ENCODE measurements at places on chromosomes 5 and 9.

DNA sequence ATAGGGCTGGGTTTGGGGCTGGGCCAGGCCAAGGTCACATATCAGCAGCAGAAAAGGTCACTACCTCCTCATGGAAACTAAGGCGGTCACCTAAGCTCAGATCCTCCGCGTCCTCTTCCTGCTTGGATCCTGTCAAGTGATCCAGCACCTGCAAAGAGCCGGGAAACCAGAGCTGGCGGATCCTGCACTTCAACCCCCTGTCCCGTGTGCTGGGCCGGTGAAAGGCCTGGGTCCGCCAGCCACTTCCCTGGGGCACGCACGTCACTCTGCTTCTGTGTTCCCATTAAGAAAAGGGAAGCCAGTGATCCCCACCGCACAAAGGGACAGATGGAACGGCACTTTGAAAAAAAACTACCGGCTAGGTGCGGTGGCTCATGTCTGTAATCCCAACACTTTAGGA, 61.3 kb upstream of the STXBP1 start:
- DNase-seq, result no peak

- no peak for DNase-seq
These were observed 52.1 kb upstream of the NFIB start for GRCh38 chr9:14366076-14366475.

GRCh38 chr9:33249087-33249658, 9.2 kb downstream of the SPINK4 start:
- no peak for DNase-seq

DNA sequence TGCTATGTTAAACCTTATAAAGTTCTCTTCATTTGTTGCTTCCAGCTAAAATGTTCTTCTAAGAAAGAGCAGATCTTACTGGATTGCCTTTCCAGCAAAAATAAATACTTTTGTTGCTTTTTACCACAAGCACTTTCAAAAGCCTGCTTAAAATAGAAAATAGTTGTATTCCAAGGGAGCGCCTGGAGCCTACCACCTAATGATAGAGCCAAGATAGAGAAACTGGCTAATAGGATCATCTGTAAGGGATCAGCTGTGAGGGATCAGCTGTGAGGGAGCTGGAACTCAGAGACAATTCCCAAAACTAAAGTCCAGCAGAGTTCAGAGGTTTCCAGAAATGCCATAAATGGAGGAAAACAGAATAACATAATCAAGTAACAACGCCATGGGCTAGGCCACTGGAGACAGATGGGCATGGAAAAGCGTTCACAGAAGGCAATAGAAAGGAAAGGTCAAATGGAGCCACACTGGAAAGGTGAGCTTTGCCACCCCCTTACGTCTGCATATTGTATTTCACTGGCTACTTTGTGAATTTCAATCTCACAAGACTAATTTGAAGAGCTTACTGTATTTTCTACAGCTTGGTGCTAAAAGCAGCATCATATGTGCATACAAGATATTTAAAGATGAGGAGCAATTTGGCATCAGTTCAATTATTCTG, 140.6 kb upstream of the TLE4 start:
- DNase-seq, result no peak

- DNase-seq, result no peak
These were observed 88.0 kb downstream of the ADAMTS2 start for GRCh38 chr5:179257176-179257682.

GRCh38 chr5:149852641-149853330, 91.8 kb downstream of the PDE6A start:
- no peak for DNase-seq

DNA sequence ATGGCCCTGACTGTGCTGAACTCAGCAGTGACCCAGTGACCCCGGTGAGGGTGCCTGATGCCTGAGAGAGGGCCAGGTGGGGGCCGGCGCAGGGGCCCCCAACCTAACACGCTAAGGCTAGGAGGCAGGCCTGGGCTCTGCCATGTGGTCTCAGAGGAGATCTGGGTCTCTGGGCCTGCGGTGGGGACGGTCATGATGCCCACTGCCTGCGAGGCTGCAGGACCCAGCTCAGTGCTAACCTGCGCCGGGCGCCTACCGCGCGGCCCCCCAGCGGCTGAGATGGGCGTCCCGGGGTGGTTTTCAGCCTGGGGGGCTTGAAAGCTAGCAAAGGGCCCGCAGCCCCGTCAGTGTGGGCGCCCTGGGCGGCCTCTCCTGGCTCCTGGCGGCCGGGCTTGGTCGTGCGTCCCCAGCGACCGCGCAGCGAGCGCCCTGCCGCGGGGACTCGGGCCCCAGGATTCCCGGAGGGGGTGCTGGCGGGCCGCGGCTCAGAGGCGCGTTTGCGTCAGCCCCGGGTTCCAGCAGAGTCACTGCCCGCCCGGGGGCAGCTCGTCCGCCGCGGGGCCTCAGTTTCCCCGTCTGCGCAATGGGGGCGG, 2.5 kb downstream of the EGFL7 start:
- DNase-seq, result no peak

DNA sequence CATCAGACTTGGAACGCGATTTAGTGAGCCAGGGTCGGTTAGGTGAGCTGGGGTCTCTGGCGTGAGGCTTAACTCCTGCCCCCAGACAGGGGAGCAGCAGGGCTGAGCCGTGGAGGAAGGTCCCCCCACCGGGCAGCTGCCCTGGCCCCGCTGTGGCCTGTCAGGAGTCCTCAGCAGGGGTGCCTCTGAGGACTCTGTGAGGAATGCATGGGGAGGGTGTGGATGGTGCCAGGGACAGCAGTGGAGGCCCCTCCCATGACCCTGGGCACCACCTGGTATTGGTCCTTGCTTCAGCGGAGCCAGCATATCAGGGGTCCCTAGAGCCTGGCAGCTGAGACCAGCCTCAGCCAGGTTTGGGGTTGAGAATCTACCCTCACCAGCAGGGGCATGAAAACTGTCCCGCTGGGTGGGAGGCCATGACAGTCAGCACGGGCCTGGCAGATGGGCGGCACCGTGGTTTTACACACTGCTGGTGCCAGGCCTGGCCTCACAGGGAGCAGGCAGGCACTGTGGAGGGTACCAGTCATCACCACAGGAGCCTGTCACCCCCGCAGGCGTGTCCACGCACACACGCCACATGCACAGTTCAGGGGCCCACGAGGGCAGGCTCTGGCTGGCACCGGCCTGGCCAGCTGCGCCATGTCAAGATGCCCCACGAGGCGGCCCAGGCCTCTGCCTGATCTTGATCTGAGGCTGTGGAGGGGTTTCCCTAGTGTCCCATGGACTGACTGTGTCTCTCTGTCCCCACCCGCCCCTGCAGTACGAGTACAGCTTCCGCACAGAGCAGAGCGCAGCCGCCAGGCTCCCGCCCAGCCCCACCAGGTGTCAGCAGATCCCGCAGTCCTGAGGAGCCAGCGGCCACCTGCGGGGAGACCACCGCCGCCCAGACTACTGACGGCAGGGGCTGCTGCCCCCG, 111.1 kb upstream of the LMX1B start:
- DNase-seq, result no peak

DNA sequence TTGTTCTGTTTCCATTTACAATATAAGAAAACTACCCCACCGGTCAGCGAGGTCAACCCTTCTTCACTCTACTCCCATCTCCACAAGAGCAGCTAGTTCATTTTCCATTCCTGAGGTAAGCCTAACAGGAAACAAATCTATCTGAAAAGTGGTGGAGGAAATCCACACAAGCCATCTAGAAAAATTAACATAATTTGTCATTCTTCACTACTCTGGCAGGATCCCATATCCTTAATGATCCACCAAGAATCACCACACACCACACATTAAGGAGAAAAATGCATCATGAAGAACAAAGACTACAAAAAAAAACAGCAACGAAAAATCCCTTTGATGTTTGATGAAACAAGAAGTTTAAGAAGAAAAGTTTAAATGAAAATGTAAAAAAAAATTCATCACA, 1771.0 kb downstream of the EFNA5 start:
- no peak for DNase-seq

DNA sequence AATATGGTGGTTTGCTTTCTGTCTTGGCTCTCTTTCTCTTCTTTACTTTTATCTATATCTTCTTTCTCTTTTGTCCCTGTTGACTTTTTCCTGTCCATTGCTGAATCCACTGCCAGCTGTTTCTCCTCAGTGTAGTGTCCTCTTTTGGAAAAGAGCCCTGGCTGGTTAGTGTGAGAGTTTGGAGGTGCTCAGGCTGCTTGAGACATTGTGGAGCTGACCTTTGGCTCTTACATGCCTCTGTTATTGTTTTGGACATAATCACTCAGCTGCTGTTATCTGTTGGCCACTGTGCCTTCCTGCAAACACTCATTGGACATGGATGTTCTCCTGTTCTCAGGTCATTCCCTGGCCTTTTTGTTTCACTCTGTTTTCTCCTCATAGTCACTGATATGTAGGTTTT, 295.4 kb upstream of the RIOK2 start:
- DNase-seq, result no peak

GRCh38 chr5:140131967-140132409, 6.3 kb downstream of the IGIP start:
- no peak for DNase-seq

GRCh38 chr5:41649659-41650058, 139.3 kb upstream of the PLCXD3 start:
- no peak for DNase-seq

DNA sequence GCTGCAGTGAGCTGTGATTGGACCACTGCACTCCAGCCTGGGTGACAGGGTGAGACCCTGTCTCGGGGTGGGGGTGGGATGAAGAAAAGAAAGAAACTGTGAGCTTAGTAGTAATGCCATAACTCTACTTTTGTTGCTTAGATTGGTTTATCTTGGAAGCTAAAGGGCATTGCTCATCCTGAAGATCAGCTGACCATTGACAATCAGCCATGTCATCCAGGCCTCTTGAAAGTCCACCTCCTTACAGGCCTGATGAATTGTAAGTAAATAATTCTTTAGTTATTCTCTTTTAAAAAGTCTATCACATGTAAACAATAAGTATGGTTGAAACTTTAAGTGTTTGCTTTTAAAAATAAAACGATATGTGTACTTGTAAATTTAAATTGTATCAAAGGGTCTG, 11.4 kb downstream of the OCLN start:
- DNase-seq, result no peak

DNA sequence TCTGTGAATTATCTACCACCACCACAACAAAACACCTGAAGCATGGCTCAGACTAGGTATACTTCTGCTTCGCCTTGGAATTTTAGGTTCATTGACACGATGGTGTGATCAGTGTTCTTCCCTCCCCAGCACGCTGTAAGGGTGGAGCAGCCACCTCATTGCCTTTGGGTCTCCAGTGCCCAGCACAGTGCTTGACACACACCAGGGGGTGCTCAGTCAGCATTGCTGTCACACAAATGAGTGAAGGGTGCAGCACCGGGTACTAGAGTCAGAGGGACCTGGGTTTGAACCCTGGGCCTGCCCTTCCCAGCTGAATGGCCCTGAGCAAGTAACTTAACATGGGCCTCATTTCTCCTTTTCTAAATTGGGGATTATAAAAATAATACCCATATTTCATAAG, 9.9 kb upstream of the ANGPTL2 start:
- no peak for DNase-seq

- no peak for DNase-seq
These were observed 257.6 kb downstream of the SEMA5A start for GRCh38 chr5:9288234-9288633.

GRCh38 chr5:39175273-39175955, 43.9 kb downstream of the FYB1 start:
- DNase-seq, result no peak

DNA sequence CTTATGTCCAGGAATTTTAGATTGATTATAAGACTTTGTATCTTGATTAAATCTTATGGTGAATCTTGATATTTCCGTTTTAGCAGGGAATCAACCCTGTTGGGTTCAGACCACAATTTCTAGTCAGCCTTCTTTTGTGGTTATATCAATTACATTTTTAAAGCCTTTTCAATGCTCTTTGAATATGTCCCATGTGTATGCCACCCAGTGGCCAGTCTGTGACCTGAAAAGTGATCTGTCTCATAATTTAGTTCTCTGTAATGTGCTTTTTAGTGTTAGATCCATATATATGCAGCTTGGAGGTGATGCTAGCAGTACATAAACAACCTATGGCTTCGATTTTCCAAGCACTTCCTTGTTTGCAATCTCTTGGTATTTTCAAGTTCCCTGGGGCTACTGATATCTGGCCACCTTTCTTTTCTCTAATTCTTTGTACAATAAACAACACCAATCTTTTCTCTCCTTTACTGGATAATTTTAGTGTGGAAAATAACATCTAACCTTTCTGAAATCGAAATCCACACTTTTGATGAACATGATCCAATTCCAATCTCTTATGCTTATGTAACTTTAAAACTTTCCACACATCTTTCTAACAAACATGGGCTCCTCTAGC, 28.8 kb downstream of the PDE8B start:
- DNase-seq, result no peak

DNA sequence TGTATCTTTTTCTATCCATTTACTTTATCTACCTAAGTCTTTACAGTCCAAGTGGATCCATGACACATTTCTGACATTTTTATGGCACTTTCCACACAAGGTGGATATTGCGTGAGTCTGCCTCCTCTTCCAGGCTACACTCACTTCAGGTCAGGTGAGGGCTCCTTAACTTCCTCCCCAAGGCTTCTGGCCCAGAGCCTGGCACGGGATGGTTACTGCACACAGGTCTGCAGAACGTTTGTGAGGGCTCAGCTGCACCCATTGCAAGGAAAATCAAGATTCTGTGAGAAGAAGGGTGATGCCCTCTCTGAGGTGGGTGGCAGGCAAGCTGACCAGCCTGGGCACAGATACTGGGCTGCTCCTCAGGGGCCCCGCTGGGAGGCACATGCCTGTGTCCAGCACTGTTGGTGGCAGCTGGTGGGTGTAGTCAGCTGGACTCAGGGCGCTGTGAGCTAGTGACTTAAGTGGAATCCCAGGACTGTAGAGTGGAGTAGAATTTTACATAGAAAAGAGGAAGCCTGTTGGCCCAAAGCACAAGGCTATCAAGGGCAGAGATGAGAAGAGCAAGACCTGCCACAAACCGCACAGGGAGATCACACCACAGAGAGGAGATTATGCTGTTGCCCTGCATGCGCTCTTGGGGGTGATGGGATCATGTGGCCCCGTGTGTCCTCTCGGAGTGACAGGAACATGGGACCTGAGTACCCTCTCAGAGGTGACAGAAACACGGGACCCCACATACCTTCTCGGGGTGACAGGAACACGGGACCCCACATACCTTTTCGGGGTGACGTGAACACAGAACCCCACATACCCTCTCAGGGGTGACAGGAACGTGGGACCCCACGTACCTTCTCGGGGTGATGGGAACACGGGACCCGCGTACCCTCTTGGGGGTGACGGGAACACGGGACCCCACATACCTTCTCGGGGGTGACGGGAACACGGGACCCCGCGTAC, 21.3 kb downstream of the AHRR start:
- DNase-seq, result no peak

GRCh38 chr5:119346394-119346793, 9.4 kb upstream of the TNFAIP8 start:
- no peak for DNase-seq

DNA sequence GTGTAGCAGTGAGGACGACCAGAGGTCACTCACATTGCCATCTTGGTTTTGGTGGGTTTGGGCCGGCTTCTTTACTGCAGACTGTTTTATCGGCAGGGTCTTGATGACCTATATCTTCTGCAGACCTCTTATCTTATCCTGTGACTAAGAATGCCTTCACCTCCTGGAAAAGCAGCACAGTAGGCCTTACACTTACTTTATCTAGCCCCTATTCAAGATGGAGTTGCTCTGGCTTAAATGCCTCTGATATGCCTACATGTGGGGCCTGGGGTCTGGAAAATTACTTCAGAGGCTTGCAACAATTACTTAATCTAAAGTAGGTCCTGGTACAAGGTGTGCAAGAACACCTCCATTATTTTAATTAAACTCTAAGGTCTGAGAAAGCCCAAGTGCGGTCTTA, 86.9 kb upstream of the IL12B start:
- no peak for DNase-seq
